ENCODE measurements at places on chromosomes 13 and 19.
A peak's percentile ranks its signal among the peaks of the same experiment; 100 is the strongest.

DNA sequence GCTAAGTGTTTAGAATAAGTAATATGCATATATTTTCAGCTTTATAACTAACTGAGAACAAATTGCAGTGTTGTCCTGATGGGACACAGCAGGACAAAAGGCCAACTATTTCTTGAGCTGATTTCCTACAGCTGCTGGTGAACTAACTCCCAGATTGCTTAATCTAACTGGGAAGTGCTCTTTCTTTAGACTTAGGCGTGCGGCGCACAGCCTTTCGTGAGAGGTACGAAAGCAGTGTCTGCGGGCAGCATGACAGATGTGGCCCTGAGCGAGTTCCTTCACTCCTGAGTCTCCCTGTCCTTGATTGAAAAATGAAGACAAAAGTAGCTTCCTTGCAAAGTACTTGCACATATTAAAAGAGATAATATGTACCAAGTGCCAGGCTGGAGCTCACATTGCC is 47.3 kb upstream of the NPAS1 start:
- no peak for DNase-seq

DNA sequence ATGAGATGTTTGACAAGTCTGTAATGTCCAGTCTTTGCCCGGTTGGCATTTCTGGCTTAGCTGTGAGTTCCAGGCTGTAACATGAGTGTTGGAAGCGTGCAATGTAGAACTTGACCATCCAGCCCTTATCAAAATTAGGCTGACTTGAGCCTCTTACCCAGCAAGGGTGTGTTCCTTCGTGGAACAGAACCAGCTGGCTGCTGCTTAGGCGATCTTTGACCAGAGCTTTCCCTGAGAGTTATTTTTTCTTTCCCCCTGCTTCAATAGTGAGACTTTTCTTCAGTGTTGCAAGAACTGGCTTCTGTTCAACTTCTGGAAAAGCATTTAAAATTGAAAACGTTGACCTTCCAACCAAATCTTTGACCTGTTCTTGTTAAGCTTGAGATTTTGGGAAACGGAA is 6.5 kb downstream of the TNFSF13B start:
- DNase-seq: no peak

DNA sequence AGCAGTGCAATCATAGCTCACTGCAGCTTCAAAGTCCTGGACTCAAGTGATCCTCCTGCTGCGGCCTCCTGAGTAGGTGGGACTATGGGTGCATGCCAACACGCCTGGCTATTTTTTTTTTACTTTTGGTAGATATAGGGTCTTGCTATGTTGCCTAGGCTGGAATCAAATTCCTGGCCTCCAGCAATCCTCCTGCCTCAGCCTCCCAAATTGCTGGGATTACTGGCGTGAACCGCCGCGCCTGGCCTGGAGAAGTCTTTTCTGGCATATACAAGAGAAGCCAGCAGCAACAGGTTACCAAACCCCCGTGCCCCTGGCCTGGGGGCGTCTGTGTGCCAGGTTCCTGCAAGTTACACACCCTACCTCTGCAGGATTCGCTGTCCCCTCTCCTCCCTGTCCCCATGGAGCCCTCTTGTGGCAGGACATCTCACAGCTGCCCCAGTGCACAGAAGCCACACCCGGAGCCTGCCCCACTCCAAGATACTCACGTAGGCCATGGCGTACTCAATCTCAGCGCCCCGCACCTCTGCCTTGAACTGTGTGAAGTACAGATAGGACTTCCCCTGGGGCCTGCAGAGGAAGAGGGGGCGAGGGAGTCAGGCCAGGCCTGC is 9.9 kb downstream of the MYDGF start:
- DNase-seq: no peak

- peak; percentile 69 for DNase-seq
These were observed 99.0 kb downstream of the ZNF429 start for GRCh38 chr19:21604351-21604926.

DNA sequence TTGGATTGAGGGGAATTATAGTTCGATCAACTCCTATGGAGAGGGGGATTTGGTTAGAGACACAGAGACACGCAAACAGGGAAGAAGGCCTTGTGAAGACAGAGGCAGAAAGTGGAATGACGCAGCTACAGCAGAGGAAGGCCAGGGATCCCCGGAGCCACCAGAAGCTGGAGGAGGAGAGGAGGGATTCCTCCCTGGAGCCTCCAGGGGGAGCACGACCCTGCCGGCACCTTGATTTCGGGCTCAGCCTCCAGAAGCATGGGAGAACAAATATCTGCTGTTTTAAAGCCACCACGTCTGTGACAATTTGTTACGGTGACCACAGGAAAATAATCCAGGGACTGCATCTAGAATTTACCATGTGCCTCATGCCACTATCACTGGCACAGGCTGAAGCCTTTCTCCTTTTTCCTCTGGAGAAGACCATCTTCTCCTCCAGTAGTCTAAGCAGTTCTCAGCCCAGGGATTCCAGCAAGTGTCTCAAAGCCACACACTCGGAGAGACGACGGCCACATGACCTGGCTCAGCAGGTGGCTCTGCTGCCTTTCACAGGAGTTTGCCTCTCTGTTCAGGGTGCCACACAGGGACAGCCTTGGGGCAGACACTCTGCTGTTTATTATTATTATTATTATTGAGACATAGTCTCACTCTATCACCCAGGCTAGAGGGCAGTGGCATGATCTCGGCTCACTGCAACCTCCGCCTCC is 39.9 kb upstream of the CCNE1 start:
- peak; percentile 59 for DNase-seq

- no peak for DNase-seq
These were observed 34.7 kb downstream of the TMEM255B start for GRCh38 chr13:113793718-113794085.

- no peak for DNase-seq
These were observed 10.3 kb downstream of the PALM start for GRCh38 chr19:718991-719512.

- no peak for DNase-seq
These were observed 523.2 kb downstream of the KLF12 start for GRCh38 chr13:73610799-73611592.

DNA sequence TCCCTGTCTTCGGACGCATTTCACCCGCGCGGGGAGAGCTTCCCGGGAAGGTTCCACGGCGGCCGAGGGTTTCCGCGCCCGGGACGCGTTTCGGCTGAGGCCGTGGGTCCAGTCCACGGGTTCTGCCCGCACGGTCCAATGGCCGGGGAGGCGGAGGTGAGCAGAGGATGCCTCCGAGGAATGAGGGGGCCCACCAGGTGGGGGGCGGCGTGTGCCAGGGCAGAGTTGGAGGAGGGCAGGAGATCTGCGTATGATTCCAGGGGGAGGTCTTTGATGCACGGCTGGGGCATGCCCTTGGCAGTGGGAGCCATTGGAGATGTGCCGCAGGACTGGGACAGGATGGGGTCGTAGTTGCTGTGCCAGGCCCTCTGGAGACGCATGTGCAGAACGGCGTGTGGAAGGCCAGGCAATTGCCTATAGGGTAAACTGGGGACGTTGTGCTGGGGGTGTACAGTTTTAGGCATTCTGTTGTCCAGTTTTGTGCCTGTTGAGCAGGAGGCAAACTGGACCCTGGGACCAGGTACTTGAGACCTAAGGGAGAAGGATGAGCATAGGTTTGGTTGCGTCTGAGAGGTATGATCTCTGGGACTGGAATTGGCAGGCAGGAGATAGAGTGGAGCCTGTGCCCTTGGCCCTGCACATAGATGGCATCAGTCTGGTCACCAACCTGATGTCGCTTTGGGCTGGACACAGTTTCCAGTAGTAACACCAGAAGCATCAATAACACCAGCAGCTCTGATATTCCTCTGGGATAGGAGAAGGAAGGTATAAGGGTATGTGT is 751 bp downstream of the ZNF584 start:
- DNase-seq: no peak

GRCh38 chr19:47766670-47767069 is 11.8 kb upstream of the SELENOW start:
- no peak for DNase-seq

DNA sequence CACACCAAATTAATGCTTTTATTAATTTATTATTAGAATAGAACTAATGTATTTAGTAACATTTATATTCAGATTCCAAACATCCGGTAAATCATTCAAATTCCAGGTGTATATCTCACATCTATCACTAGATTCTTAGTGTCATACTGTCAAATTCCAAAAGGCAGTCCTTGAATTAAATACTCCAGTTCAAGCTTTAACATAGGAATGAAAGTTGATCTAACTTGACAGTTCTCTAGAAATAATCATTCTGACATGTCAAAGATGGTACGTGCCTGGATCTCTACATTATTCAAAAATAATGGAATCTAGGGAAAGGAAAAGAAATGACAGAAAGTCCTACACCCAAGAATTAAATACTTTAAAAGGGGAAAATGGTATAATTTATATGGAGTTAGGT is 1161.5 kb downstream of the PCDH9 start:
- DNase-seq: no peak

GRCh38 chr13:21316376-21316775 is 139.9 kb downstream of the MRPL57 start:
- DNase-seq: no peak

DNA sequence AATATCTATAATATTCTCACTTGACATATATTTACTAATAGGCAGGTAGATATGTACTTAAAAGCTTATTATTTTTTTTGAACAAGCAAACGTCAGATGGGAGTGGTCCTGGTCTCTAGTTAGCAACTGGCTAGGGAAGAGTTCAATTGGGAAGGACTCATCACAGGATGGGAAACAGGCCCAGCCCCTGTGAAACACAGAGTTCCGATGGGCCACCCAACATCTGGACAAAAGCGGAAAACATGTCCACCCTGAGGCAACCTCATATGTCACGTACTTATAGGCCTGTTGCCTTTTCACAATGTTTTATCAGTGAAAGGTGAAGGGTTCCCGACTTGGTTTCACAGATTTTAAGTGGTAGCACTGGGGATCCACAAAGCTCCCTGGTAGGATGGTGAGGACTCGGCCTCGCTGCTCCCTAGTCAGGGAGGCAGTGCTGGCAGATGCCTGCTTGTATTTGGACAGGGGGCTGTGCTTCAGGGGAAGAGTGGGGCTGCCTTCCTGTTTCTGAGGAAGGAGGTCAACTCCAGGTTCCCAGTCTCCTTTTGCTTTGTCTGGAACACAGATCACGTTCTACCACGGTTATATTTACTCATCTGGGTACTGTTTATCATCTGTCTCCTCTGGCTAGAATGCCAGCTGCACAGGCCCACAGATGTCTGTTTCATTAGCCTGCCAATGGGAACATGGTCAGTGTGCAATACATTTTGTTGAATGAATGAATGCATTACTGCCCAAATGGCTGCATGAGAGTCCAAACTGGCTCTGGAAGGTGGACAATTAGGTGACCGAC is 49.4 kb upstream of the SLC15A1 start:
- DNase-seq: no peak

DNA sequence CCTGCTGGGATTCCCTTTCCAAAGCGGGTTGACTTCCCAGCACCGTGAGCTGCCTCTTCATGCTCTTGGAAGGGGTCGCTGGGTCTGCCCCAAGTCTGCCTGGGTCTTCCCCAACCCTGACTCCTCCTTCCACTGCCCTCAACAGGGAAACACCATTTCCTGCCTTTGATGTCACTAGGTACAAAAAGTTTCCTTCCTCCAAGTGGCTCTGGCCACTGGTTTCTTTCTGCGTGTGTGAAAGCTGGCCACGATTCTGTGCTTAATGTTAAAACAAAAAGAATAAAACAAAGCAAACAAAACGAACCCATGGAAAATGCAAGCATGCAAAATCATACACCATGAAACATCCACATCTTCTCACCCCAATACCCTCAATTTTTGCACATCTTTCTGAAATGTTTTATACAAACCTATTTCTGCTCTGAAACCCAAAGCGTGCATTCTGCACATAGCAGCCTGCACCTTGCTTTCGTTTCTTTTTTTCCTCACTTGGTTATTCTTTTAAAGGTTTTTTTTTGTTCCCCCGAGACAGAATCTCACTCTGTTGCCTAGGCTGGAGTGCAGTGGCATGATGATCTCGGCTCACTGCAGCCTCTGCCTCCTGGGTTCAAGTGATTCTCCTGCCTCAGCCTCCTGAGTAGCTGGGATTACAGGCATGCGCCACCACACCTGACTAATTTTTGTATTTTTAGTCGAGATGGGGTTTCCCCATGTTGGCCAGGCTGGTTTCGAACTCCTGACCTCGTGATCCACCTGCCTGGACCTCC is 12.5 kb upstream of the TNFSF9 start:
- no peak for DNase-seq

DNA sequence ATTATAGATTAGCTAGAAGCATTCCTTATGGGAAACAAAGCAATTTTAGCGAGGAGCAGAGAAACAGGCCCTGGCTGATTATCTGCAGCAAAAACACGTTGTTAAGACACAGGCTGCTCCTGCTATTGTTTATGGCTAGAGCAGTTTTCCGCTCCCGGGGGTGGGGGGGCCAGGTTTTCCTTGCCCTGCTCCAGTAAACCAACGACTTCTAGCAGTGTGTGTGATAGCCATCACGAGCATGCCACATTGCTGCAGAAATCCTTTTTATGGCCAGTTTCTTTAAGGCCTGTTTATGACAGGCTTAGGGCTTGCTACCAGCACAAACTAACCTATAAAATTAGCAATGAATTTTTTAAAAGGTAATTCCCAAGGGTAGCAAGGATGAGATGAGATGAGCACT is 18.4 kb upstream of the IL17D start:
- no peak for DNase-seq

- DNase-seq: peak; percentile 64
These were observed at the start of gene MAP1S for GRCh38 chr19:17718947-17719711. MAP1S (plus strand) TSS chr19:17719480; CDS start chr19:17719503, 23 bp downstream.

DNA sequence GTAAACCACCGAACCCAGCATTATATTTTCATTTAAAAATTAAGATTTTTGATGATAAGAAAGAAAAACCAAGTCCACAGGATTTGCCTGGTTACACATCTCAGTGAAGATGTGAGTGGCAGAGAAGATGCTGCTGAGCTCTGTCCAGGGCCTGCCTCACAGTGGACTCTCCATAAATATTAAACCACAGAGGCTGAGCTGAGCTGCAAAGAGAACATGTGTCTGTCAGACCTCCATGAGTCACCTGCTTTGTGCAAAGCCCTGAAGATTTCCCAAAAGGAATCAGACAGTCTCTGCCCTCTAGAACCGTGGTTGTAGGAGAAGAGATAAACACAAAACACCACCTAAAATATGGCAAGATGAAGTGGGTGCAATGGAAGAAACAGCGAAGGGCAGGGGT is 127.2 kb upstream of the TSC22D1 start:
- DNase-seq: no peak

DNA sequence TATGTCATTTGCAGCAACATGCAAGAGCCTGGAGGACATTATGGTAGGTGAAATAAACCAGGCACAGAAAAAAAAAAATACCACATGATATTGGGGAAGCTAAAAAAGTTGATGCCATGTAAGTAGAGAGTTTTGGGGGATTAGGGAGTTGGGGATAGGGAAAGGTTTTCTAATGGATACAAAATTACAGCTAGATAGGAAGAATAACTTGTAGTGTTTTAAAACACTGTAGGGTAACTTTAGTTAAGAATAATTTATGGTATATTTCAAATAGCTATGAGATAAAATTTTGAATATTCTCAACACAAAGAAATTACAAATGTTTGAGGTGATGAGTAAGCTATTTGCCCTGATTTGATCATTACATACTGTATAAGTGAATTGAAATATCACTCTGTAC is 1456.7 kb upstream of the MIR17HG start:
- DNase-seq: no peak

- peak; percentile 50 for DNase-seq
These were observed 37.7 kb downstream of the ARHGEF7 start for GRCh38 chr13:111152844-111153243.

Data from left kidney (tissue), 8 donors.